HT1080 (cell line): ENCODE measurements at places on chromosomes 16 and 17. TPM values are rescaled to one million over a fixed set of nuclear protein-coding genes. Genes with fewer than 3 reads are reported as not detected.

- DNase-seq = no peak
Measured at GRCh38 chr17:55988861-55989260, 164.4 kb upstream of the ANKFN1 start.

DNA sequence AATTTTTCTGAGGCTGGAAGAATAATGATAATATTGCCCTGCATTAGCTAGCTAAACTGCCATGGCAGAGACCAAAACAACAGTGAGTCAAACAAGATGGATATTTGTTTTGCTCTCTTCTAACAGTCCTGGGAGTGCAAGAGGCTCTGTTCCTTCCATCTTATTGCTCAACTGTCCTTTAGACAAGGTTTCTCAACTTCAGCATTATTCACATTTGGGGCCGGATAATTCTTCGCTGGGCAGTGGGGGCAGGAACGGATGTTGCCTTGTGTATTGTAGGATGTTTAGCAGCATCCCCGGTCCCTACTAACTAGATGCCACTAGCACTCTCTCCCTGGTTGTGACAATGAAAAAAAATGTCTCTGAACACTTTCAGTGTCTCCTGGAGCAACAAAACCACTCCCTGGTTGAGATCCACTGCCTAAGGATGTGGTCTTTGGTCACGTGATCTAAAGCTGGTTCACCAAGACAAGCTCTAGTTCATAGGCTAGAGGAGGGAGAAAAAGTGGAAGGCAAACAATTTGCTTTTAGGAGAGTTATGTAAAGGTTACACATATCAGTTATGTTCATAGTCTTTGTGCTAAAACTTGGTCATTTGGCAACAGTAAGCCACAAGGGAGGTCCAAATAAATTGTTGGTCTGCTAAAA lies 144.4 kb downstream of the PCTP start:
- DNase-seq = no peak

- peak; percentile 53 for DNase-seq
Measured at GRCh38 chr17:35849469-35850348, 19.0 kb downstream of the HEATR9 start.

Gene CCL17
- total RNA-seq = not detected in 2 replicates

Gene ADAM11
- 2.8 and 3.4 TPM in 2 replicates for total RNA-seq

GRCh38 chr16:79838496-79839259 lies 238.1 kb upstream of the MAF start:
- no peak for DNase-seq

DNA sequence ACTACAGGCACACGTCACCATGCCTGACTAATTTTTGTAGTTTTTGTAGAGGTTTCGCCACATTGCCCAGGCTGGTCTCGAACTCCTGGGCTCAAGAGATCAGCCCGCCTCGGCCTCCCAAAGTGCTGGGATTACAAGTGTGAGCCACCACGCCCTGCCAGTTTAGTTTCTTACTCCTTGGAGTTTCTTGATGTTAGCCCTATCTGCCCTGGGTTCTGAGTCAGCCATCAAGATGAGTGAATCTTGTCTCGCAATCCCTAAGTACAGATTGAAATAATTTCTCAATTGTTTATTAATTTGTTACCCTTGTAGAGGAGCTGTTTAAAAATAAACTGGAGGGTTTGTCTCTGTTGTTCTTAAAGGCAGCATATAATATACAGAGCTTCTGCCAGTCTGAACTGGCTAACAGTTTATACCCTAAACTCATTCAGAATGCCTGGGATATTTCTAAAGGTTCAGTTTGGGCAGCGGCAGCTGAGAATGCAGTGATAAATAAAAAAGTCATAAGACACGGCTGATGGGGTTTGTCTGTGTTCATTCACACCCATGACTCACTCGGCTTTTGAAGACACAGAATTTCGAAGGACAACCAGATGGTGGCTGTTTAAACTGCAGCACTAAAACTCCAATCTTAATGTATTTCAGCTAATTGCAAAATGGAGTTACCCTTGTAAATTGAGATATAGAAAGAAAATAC lies 39.6 kb downstream of the GPRC5B start:
- peak; percentile 71 for DNase-seq

DNA sequence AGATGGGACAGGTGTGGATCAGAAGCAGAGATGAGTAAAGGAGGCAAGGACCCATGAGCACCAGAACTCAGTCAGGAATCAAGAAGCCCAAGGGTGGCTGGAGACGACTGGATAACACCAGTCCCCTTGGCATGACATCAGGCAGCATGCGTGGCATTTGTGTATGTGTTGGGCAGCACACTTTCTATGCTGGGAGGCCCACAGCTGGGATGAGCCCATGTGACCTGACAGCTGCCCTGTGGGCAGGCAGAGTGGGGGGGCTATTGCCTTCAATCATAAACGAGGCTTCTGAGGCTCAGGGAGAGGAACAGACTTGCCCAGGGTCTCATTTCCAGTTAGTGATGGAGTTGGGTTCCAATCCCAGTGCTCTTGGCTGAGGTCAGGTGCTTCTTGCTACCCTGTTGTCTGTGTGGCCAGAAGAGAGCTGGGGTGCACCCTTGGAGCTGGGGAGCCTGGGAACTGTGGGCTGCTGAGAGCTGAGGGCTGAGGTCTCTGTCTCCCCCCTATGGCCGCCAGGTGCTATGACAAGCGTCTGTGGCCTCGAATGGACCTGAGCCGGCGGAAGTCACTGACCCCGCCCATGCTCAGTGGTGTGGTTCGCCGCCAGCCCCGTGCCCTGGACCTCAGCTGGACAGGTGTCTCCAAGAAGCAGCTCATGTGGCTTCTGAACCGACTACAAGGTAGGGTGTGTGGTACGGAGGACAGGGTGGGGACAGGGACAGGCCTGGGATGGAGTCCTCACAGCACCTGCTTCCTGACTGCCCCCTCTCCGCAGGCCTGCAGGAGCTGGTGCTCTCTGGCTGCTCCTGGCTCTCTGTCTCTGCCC lies 7.1 kb upstream of the ORAI3 start:
- peak; percentile 81 for DNase-seq

Gene NAT9
- 21.9 and 32.6 TPM in 2 replicates for total RNA-seq

GRCh38 chr16:4056161-4057105 lies 59.8 kb downstream of the ADCY9 start:
- no peak for DNase-seq

DNA sequence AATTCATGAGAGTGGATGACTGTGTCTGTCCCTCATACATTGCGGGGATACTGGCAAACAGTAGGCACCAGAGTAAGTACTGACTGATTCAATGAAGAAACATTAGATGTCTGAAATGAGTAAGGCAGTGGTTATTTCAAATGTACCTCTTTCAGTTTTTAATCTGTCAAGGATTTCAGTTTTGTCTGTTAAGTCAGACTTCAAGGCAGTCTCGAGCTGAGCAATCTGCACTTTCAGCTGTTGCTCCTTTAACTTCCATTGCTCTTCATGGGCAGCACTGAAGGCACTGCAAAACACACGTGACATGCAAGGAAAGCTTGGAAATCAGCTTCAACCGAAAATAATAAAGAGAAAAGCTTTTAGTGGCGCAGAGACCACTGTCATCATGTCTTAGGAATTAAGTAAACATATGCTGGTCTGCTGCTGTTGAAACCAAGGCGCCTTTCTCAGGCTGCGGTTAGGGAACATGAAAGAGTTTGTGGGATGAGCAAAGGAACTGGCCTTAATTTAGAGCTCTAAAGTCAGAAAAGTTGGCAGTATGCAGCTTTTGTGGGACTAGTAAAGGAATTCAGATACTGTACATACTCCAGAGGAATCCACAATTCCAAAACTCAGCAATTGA lies 38.8 kb downstream of the RPGRIP1L start:
- peak; percentile 92 for DNase-seq

- DNase-seq = peak; percentile 71
Measured at GRCh38 chr17:72725433-72726068, 366.9 kb downstream of the SLC39A11 start.

Gene IQCK
- total RNA-seq = 3.1 and 3.2 TPM in 2 replicates

Gene UBE2O
- total RNA-seq = 17.3 and 18.9 TPM in 2 replicates

DNA sequence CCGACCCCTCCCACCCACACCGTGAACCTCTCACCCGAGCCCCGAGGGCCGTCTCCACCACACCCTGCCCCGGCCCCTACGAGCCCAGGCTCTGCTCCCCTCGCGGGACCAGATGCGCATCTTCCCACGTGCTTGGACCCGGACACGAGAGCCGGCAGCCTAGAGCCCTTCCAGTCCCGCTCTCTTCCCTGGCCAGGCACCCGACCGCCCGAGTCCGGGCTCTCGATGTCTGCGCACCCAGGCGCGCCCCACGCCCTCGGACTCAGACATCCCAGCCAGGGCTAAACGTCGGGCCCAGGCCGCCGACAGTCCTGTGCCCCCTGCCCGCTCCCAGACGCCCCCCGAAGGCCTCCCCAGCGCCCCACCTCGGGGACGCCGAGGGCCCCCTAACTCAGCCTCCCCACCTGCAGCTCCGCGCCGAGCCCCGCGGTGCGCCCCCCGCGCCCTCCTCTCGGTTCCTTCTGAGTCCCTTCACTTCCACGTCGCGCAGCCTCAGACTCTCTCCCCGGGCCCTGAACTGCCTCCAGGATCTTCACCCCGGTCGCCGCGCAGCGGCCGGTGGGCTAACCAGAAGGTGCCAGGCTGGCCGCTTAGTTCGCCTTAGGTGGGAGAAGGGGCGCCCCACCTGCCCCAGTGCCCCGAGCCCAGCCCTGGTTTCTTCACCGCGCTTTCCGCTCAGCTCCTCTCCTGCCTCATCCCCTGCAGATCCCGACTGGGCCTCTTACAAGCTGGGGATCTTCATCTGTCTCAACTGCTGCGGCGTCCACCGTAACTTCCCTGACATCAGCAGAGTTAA lies 688 bp downstream of the ADAP2 start:
- DNase-seq = no peak

GRCh38 chr17:21019976-21020586 lies 22.7 kb downstream of the USP22 start:
- DNase-seq = no peak

Gene KRTAP9-8
- total RNA-seq = not detected in 2 replicates

Gene C16orf96
- total RNA-seq = not detected in 2 replicates

GRCh38 chr16:83227336-83227735 lies 580.4 kb upstream of the HSBP1 start:
- DNase-seq = no peak

DNA sequence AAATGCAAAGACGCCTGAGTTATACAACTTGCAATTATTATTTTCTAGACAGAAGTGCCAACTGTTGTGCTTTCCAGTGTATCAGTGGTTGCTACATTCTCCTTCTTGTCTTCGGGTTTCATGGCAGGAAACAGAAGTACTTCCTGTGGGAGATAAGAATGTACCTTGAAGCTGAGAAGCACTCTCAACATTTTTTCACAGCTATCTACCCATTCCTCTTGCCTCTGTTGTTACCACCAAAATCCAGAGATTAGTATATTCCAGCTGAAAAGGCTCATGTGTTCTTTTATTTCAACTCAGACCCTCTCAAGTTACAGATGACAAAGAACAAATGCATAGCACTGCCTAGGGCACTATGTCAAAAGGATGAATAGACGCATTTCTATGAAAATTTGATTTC lies 4.8 kb upstream of the ADAT1 start:
- peak; percentile 13 for DNase-seq

DNA sequence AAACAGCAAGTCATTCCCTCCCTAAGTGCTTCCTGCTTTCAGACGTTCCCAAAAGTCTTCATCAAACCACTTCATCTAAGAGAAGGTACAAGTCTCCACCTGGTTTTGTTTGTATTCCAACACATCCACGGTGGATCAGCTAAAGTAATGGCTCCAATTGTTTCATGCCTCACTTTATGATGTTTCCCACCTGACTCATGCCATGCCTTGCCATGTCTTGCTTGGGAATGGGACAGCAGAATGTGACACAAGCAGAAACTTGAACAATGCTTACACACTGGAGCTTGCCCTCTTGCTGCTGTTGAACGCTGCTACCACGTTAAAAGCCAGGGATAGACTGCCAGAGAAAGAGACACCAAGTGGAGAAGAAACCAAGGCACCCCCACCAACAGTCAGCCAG lies 43.8 kb downstream of the MYH10 start:
- no peak for DNase-seq

Gene CMTM1
- 6.5 and 8.7 TPM in 2 replicates for total RNA-seq

Gene TBC1D3I
- 0.37 TPM in 1 of 2 replicates, not detected in the other for total RNA-seq

GRCh38 chr17:82750241-82750908 lies 1.5 kb upstream of the TBCD start:
- DNase-seq = no peak

- no peak for DNase-seq
Measured at GRCh38 chr17:67244431-67245072, 444 bp downstream of the HELZ start.

Gene ABCA8
- total RNA-seq = not detected in 2 replicates
